ENCODE measurements at places on chromosomes 12 and 14.

GRCh38 chr14:93976477-93977057 is at the start of gene ASB2:
ASB2 (minus strand) TSS chr14:93976570; CDS start chr14:93964539, 12,031 bp downstream.
- no peak for DNase-seq

DNA sequence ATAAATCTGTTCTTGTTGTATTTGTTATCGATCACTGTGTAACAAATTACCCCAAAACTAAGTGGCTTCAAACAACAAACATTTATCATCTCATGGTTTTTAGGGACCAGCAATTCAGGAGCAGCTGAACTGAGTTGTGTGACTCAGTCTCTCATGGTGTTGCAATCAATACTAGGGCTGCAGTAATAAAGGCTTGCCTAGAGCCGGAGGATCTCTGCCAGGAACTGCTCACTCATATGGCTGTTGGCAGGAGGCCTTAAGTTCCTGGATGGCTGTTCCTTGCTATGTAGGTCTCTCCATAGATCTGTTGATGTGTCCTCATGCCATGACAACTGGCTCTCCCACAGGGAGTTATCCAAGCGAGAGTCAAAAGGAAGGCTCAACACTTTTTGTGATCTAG is 3.8 kb upstream of the PSMC6 start:
- no peak for DNase-seq

DNA sequence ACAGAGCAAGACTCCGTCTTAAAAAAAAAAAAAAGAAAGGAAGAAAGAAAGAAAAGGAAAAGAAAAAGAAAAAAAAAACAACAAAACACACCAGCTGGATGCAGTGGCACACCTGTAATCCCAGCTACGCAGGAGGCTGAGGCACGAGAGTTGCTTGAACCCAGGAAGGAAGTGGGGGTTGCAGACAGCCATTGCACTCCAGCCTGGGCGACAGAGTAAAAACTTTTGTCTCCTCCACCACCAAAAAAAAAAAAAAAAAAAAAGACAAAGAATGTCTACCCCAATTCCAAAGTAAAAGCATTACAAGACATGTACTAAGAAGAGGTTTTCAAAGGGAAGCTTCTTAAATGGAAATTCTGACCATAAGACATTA is 53.4 kb downstream of the HNRNPC start:
- DNase-seq, result no peak

DNA sequence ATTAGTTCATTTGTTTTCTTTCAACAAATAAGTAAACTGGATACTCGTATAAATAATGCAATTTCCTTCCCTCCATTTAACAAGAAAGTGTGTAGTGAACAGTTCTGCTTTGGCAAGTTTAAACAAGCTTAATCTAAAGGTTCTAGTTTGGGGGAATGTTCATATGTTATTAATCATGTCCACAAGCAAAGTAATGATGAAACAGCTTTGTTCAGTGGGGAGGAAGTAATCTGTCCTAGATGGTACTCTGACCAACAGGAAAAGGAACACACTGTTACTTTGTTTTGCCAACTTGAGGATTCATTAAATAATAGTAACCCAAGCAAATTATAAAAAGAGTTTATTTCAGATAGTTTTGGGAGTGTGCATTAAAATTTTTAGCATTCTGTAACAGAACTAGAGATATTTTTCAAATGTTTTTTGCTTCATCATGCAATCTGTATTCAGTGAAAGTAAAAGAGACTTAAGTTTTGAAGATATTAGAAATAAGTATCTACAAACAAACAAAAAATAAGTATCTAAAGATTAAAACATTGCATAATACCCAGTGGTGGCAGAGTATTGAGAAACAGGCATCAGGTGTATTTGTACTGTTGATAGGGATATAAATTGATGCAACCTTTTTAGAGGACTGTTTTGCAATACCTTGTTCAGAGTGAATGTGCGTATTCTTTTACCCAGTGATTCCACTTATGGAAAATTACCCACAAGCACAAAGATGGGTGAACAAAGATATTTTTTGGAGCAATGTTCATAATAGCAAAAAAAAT is 61.1 kb downstream of the RAB35 start:
- DNase-seq, result no peak

DNA sequence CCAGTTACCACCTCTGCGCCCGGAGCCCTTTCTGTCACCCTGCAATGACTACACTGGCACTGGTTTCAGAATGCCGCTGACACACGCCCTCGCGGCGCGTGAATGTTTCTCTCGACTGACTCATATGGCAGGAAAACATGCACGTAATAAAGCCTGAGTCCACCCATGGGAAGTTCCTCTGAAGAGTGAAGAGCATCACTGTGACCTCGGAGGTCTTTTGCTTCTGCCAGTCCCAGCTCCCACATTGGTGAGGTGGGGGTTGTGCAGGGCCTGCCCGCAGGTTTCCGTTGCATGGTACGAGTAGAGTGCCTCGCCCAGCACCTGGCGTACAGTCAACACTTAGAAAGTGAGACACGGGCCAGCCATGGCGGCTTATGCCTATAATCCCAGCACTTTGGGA is 11.1 kb upstream of the SLC6A12 start:
- peak; percentile 47 for DNase-seq

DNA sequence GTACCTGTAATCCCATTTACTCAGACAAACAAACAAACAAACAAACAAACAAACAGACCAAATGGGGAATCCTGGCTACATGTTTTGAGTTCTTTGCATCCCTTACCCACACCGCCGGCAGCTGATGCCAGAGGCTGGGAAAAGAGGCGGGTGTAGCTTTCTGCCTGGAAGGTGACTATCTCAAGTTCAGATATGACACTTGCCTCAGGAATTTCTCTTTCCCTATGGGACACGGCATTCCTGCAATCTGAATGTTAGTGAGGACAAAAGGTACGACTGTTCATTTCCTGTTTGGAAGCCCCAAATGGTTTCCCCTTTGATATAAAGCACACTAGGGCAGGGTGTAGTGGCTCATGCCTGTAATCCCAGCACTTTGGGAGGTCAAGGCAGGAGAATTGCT is 2.9 kb downstream of the MYL2 start:
- DNase-seq, result no peak

DNA sequence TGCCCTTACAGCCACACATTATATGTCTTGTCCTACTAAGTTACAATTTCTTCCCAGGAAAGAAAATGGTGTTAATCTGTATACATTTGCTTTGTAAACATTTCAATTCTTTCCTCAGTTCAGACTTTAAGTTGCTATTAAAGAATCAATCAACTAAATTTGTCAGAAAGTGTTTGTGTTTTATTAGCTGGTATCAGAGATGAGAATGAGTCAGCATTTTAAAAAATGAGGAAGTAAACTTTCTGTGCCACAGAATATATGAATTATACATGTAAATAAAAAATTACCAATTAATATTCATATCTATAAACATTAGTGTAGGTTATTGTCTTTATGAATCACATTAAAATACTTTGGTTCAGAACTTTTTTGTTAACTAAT is 82.0 kb downstream of the LMO3 start:
- DNase-seq, result no peak

DNA sequence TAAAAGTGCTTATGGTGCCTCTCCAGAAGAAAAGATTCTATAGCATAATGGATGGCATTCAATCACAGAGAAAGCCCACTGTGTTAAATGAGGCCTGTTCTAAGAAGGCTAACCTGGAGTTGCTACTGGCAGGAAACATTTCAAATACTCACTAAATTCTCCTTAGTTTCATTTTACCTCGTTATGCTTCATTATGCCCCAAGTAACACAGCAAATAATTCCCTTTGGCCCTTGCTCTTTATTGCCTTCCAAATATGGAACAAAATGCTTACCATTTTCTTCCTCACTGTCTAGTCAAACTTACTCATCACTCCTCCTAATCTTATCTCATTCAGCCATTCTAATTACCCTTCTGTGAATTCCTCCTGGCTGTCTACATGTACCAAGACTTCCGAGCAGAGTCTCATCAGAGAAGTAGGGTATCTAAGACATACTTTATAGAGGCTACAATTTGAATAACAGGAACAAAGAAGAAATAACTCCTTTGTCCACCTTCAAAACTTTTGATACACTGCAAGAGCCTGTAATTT is 292.1 kb upstream of the CLEC14A start:
- DNase-seq, result no peak

- peak; percentile 66 for DNase-seq
Observed at GRCh38 chr12:27142101-27142721, 59.8 kb upstream of the C12orf71 start.

- DNase-seq, result no peak
Observed at GRCh38 chr14:54138024-54138353, 181.4 kb upstream of the BMP4 start.

DNA sequence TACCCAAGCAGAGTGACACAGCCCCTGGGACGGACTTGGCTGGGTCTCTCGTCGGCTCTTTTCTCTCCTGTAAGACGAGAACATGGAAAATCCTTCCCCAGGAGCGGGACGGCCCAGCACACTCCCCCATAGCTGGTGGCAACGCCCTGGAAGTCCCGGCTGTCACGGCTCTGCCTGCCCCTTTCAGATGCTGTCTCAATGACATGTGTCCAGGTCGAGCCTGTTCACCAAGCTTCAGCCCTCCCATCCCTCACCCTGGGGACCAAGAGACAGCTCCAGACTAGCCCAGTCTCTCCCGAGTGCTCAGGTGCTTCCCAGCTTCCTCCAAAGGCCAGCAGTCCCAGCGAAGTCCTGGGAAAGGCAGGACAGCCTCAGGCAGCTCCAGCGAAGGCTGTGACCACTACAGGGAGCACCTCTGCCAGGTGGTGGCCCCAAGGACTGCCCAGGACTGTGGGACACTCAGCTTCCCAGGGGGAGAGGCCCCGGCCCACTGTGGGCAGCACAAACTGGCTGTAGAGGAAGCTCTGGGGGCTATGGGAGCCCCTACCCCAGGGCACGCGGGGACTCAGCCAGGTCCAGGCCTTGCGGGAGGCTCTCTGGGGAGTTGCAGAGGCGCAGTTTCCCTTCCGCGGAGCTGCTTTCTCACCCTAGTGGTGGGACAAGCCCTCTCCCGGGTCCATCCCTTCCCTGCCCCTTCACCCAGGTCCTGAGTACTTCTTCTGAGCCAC is 33.6 kb downstream of the TNFAIP2 start:
- DNase-seq, result no peak

- no peak for DNase-seq
Observed at GRCh38 chr14:68284834-68285233, 465.3 kb downstream of the RAD51B start.

DNA sequence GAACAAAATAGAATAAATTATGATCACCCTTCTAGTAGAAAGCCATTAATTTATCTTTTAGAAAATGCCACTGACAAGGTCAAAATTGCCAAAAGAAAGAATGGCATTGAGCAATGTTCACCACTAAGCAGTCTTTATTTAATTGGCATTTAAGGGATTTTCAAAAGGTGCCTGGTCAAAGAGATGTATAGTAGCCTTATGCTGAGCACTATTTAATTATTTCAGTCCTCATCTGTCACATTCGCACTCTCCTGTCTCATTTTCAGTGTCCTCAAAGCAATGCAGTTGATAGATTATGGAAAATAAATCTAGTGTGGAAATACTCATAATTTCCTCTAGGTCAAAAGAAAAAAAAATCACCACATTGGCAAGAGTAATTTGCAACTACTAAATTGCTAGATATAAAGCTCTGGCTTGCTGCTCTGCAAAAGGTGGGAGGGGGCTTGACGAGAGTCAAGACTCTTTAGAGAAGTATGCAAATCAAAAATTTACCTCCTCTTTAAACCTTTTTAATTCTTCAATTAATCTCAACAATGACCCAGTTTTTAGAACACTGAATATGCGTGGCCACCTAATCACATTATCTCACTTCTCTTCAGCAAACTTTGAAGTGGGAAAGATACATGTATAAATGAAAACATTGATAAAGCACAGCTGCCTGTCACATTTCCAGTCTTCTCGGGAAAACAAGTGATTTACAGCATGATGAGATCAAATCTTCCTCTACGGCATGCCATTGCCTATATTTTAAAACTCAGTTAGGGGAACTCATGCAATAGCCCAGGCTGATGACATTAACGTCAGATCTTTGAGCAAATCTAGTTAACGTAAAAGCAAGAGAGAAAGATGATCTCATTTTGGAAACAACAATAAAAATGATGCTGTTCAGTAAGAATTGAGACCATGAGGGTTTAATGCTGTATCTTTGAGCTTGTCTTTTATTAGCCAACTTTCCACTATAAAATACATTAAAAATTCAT is 373.1 kb upstream of the DCN start:
- DNase-seq, result no peak

DNA sequence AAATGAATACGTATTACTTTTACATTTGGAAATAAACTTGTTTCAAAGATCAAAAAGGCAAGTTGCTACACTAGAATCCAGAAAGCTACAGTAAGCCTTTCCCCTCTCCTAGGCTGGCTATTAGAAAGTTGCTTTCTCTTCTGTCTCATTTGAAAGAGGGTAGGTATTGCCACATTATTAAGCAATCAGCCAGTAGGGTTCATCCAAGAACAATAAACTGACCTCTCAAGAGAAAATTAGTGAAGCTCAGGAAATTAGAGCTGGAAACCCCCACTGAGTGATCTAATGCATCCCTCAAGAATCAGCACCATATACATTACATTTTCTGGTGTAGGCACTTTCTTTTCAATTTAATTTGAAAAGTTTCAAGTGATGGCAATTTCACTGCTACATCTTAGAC is 4.5 kb upstream of the TMEM233 start:
- DNase-seq, result no peak

DNA sequence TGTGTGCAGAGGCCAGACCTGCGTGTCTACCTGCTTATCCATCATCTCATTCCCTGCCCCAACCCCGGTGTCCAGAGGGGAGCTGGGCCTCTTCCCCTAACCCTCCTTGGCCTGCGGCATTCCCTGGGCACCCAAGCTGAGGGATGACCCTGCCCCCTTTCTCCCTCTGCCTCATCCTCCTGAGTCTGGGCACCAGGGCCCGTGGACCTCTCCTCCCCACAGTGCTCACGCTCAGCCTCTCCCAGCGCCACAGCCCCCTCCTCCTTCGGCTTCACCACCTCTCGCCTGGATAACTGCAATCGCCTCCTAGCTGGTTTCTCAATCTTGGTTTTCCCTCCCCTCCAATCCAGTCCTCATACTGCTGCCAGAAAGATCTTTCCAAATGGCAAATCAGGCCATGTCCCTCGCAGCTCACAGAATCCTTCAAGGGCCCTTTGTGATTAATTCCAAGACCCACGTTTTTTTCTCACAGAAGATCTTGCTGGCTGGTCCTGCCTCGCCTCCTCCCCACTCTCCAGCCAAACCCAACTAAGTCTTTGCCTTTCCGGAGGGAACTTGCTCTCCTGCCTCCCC is 16.2 kb downstream of the IRF2BPL start:
- no peak for DNase-seq

DNA sequence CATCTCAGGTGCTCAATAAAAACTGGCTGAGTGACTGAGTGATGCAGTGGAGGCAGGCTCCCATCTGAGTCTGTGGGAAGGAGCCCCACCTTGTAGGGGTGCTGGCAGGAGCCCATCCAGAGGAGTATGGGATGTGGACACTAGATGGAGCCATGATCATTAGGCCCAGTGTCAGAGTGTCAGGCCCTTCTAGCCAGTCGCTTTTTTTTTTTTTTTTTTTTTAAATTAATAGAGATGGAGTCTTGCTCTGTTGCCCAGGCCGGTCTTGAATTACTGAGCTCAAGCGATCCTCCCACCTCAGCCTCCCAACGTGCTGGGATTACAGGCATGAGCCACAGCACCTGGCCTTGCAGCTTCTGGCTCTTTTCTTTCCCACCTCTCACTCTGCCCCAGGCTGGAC is 11.5 kb downstream of the RITA1 start:
- peak; percentile 78 for DNase-seq

- DNase-seq, result no peak
Observed at GRCh38 chr12:2258025-2258424, 205.2 kb downstream of the CACNA1C start.
